ENCODE measurements at places on chromosomes 5 and 9.

- DNase-seq = no peak
Observed at GRCh38 chr9:20611691-20612287, 10.5 kb downstream of the MLLT3 start.

- DNase-seq = no peak
Observed at GRCh38 chr5:62538017-62538942, 40.3 kb upstream of the LRRC70 start.

DNA sequence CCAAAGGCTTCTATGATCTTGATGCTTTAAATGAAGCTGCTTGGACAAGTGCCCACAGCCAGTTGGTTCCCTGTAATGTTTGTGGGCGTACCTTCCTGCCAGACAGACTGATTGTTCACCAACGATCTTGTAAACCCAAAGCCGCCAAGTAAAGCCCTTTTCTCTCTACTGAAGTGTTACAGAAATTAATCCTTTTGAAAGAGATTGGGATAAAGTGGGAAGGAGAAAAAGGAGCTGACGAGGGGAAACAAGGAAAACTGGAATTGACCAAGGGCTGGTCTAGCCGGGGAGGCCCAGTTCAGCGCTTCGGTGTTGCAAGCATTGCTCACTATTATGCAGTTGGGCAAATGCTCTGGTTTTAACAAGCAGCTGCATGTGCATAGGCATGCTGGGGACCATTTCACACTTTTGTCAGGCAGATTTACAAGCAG is 53.2 kb downstream of the ZNF474 start:
- DNase-seq = no peak

DNA sequence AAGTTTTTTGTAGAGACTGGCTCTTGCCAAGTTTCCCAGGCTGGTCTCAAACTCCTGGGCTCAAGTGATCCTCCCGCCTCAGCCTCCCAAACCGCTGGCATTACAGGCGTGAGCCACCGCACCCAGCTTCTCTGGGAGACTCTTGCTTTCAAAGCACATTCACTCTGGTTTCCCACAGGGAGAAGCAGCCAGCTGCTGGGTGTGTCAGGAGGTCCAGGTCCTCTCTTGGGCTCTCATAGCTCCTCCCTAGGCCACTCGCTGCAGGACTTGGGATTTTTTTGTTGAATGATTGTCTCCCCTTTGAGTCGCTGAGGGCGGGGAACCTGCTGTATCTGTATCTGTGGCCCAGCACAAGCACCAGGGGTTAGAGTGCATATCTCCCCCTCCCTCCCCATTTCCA is 68.4 kb upstream of the RAPGEF1 start:
- no peak for DNase-seq

DNA sequence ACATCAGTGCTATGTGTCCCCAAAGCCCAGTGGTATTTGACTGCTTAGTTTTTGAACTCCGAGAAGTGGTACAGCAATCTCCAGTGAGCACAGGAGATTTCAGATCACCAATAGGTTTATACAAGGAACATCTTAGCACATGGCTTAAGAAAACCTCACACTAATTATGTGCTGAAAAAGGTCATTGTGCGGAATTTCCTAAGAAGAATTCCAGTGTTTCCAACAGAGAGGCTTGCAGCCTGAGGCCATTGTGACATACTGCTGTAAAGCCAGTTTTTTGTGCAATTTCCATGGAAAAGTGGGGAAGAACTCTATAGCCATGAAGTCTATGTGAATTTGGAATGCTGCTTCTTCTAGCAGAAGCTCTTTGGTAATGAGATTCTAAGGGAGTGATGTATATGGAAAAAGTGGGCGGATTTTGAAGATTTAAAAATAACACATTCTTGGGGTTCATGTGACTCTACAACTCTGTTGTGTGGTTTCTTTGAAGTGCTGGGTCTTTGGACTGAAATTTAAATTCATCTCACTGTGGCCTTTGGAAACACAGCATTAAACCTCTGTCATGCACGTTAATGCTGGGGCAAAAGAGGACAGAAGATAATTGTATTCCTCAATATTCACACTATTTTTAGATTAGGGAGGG is 110.5 kb upstream of the CD180 start:
- DNase-seq = no peak

- DNase-seq = no peak
Observed at GRCh38 chr9:86046930-86047341, 52.4 kb downstream of the GOLM1 start.

DNA sequence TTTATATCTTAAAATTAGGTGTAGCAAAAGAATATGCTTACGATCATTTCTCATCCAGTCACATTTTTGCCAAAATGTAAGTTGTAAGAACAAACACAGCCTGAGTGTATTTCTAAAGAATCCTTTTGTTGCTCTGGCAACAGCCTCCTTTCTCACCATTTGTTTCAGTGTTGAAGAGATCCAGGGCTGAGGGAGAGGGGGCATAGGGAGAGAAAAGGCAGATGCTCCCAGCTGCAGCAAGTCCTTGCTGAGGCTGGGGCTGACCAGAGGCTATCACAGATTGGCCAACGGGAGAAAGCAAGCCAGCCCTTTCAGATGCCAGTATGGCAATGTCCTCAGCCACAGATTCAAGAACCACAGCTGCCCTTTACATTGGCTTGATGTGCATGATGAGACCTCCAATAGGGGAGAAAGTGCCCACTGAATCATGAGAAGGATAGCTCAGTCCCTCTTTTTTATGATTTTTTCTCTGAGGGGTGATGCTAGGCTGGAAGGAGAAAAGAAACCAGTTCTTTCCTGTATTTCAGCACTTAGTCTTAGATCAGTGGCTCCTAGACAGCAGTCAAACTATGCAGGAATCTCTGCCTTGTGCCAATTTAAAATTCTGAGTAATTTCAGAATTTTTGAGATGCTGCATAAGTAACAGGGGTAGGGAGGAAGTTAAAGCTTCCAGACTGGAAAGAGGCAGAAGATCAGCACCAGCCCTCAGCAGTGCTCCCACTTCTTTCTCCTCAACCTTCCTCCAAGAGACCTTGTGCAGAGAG is 142.1 kb downstream of the LHFPL2 start:
- DNase-seq = no peak

GRCh38 chr9:32455738-32456137 is 70.3 kb downstream of the RIGI start:
- no peak for DNase-seq

- no peak for DNase-seq
Observed at GRCh38 chr5:158383486-158383885, 524.5 kb upstream of the CLINT1 start.

GRCh38 chr5:14753292-14753691 is 88.8 kb downstream of the OTULIN start:
- DNase-seq = no peak

DNA sequence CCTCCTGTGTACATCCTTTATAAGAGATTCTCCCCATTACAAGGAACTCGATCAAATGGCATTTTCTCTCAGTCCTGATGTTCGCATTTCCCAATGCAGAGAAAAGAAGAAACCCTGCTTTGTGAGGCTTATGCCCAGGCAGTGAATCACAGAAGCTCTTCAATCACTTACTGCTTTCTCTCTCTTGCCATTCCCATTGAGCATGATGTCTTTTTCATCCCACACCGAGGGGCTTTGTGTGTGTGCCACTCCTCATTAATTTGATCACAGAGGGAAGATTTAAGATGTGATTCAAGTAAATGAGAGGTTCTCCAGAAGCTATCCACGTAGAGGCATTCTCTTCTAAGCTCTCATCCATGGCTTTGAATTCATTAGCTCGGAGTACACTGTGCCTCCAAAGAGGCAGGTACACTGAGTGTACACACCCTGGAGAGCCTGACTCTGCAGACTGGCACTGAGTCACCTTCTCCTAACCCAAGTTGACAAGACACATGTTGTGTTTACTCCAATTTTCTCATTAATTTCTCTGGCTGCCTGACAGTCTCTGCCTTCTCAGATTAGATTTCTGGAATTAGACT is 45.4 kb downstream of the MFAP3 start:
- no peak for DNase-seq

- no peak for DNase-seq
Observed at GRCh38 chr5:172733131-172733973, 37.6 kb downstream of the DUSP1 start.

GRCh38 chr5:41256400-41256799 is 43.1 kb upstream of the C6 start:
- DNase-seq = no peak

DNA sequence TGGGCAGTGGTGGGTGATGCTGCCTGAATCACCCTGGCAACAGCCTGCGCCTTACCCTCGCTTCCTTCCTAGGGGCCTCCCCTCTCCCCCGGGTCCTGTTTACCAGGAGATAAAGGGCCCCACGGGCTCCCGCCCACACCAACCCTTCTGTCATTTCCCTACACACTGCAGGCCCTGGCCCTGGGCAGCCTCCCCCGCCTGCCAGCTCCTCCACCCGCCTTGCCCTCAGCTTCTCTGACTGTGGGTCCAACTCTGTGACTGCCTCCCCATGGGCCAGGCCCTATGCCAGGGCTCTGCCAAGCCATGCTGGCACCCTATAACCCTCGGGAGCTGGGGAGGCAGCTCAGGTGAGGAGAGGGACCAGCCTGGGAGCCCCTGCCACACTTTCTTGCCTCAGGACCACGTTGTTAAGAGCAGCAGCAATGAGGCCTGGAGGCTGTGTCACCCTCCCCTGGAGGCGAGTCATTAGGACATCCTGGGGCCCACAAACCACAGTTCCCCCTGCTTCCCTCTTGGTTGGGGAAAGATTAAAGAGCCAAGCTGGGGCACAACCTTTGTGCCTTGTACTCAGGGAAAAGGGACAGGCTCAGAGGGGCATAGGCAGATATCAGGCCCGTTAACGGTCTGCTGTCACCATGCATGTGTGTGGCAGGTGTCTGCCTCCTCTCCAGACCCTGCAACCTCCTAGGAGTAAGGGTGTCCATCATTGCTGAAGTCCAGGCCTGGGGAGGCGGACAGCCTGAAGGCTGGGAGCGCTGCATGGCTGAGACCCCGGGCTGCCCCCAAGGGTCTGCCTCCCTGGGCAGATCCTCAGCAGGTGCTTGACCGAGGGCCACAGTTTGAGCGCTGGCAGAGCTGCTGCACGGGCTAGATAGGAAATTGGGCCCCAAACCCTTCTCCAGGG is 2.8 kb downstream of the MGAT4B start:
- no peak for DNase-seq

- no peak for DNase-seq
Observed at GRCh38 chr5:6496207-6496584, 47.5 kb downstream of the UBE2QL1 start.

GRCh38 chr9:99753436-99753835 is 68.2 kb upstream of the NR4A3 start:
- DNase-seq = no peak

- DNase-seq = no peak
Observed at GRCh38 chr5:127396490-127397155, 106.0 kb downstream of the MEGF10 start.

DNA sequence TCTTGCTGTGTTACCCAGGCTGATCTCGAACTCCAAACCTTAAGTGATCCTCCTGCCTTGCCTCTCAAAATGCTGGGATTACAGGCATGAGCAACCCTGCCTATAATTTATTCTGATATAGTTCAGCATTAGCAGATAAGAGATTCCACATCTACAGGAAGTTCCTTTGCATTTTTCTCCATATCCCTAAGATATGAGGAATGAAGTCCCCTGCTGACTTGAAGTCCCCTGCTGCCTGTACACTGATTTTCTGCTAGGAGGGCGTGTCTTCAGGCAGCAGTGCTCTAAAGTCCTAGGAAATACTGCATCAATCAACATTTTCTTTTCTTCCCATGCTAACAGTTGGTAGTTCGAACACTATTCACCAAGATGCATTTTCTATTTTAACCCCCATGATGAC is 105.8 kb downstream of the ARHGAP26 start:
- no peak for DNase-seq

- no peak for DNase-seq
Observed at GRCh38 chr5:170819824-170820223, 36.3 kb downstream of the GABRP start.

GRCh38 chr5:43051684-43052083 is 11.6 kb upstream of the ANXA2R start:
- DNase-seq = no peak

DNA sequence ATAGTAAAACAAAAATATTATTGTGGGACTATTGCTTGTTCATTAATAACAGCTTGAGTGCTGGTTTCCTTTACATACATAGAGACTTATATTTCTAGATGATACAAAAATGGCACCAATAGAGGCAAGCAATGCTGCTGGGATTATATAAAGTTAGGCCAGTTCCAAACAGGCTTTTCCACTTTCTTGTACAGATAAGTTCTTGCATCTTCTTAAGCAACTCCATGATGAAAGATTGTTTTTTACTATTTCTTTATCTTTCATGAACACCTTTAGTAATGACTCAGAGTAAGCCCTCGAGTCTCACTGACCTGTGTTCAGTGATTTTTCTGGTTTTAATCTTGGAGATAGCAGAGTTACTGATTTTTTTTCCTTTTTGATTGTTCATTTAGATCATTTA is 324.4 kb downstream of the PRR16 start:
- DNase-seq = no peak

DNA sequence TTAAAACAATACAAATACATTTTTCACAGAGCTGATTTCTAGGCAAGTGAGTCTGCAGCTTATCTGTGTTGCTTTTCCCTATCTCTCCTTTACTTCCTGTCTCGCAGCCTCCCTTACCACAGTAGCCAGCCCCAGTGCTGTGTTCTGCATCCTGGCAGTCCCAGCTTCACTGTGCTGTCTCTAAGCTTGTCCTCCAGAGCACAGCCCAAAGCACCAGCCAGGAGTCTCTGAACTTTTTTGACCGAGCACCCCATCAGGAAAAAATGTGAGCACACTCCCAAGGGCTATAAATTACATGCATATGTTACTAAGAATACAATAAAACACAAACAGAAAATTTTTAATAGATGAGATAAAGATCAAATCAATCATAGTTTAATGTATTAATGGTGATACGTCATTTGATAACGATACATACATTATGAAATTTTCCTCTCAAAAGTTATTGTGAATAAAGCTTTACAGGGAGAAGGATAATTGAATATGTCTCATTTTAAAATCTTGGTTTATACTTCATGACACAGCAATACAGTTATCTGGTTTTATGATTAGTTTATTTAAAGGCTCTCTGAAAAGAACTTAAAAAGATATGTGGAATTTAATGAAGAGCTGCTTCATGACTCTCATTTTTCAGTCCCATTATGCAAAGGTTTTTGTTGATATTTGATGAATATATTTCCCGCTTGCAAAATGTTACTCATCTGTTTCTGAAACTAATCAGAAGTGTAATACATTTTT is 7.3 kb upstream of the RHOBTB3 start:
- no peak for DNase-seq

DNA sequence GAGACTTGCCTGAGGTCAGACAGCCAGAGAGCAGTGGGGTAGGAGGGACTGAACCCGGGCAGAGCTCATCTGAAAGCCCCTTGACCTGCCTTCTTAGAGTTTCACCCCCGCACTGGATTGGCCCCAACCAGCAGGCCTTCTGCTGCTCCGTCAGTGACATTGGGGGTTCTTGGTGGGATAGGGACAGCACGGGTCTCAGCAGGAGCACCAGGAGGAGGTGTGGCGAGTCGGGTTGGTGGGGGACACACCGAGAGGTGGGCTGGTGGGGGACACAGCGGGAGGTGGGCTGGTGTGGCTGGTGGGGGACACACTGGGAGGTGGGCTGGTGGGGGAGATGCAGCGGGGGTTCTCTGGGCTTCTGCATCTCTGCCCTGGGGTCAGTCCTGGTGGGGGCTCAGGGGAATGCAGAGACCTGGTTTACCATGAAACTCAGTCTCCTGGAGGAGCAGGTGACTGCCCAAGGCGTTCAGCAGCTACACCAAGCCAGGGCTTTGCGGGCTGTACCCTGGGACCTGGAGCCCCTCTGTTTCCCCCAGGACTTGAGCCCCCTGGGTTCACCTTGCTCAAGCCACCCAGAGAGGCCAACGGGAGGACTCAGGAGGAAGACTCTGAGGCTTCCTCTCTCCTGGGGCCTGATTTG is 28.1 kb upstream of the RNU6ATAC start:
- no peak for DNase-seq
